ENCODE measurements at places on chromosomes 2 and 18.

DNA sequence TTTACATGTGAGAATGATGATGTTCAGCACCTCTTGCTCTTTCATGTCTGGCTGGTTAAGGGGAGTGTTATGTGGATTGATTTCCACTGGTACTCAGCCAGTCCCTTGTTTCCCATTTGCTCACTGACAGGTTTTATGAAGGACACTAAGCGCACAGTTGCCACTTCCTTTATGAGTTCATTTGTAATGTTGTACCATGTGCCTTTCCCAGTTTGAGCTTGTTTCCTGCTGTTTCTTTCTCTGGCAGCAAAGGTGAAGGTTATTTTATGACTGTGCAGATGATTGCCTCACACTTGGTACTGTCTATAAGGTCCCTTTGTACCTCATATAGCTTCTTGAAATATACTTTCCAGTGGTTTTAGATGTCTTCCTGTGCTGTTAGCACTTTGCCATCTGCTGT, 1700.5 kb upstream of the TMEFF2 start:
- no peak for DNase-seq

DNA sequence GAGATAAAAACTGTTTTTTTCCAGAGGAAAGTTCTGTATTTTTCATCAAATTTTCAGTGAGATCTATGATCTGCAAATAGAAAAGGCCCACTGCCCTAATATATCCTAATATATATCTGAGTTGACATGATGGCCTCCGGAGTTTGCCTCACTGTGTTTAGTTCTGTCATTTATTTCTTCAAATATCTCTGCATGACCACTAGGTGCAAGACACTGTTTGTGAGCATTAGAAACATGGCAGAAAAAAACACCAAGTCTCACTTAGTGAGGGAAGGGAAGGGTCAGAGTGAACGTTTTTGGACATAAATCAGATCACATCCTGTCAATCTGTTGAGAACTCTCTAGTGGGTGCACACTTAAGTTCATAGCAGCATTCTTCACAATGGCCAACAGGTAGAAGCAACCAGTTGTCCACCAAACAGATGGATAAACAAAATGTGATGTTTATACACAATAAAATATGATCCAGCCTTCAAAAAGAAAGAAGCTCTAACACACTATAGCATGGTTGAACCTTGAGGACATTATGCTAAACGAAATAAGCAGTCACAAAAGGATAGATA, 53.4 kb downstream of the SPIRE1 start:
- DNase-seq, result no peak

DNA sequence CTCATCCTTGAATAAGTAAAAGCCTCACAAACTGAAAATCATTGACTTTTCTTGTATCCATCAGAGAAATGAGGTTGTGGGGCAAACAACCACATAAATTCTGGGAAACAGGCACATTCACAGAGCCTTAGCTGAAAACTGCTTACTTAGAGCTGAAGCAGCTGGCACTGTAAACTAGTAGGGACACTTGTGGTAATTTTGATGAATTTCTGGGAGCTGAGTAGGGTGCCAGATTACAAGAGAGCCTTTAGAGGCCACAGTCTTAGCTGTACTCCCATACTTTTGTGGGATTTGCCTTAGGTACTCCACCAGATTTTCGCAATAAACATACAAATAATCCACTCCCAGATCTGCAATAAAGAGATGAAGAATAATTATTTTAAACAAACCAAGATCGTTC, 315.2 kb downstream of the TMX3 start:
- no peak for DNase-seq

GRCh38 chr2:14654835-14655282, 22.3 kb downstream of the LRATD1 start:
- DNase-seq, result no peak

DNA sequence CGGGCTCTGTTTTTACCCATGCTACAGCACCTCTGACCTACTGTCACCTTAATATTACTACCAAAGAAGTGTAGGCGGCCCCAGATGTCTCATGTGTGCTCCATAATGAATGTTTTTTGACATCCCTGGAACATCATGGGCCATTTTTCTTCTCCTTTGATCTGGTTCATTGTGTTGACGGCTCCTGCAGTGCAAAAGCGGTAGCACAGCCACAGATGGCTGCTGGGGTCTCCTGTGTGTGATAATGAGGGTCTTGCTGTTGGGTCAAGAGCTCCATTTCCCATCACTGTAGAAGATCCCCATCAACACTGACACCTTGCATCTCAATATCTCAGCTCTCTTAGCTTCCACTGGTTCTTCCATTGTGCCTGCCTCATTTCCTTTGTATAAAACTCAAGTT, 95.0 kb downstream of the CDH20 start:
- DNase-seq, result no peak

DNA sequence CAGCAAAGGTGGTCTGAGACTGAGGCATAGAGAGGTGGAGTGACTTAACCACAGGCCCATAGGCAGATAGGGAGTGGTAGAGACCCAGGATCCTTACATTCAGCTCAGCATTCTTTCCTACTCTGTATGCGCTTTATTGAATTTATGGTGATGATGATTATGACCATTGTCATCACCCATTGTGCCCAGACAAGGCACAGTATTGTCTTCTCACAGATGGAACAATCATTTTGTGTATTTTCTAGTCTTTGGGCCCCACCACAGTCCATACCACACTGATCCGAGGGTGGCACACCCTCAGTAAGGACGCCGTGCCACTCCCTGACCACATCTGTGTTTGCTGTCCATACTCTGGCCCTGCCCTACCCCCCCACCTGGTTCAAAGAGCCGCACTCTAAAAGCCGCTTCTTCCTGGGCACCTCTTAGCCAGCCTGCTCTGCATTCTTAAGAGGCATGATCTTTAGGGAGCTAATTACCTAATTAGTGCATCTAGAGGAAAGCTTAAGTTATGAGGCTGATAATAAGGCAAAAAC, 179.6 kb upstream of the SMAD2 start:
- no peak for DNase-seq

DNA sequence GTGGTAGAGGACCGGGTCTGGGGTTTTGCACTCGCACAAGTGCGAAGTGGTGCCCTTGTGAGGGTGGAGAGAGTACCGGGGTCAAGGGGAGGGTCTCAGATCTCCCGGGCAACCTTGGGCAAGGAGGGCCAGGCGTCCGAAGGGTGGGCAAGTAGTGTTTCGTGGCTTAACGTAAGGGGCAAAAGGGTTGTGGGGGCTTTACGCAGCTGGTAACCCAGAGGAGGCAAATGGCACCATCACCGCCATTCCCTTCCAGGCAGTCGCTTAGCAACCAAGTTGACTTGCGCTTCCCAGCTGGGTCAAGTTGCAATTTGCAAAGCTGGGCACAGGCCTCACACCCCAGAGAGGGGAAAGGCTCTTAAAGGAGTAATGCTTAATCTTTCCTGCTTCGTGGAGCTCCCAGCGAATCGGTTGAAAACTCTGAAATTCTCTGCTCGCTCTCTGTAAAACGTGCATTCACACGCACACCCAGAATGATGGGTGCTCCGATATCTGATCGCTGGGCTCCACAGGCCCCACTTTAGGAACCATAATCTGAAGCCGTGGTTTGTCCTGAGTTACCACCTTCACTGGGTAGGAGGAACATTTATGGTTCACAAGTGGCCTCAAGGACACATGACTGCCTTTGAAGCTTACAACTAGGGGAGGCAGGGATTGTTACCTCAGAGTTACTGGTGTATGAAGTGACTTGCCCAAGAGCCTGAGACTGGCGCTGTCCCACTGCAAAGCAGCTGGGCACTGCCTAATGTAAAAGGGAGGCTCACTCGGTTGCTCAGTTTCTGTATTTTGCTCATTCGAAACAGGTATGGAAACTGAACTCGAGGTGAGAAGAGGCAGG, 127.9 kb downstream of the UXS1 start:
- no peak for DNase-seq

GRCh38 chr2:45707006-45707405, 55.5 kb downstream of the PRKCE start:
- DNase-seq, result no peak

DNA sequence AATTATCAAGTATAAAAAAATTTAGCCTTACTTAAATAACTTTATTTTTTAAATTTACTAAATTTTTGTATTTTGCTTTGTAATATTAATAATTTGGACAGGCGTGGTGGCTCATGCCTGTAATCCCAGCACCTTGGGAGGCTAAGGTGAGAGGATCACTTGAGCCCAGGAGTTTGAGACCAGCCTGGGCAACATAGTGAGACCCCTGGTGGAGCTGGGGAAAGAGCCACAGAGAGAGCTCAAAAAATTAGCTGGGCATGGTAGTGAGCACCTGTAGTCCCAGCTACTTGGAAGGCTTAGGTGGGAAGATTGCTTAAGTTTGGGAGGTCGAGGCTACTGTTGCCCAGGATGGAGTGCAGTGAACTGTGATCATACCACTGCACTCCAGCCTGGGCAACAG, 143.5 kb downstream of the B3GNT2 start:
- no peak for DNase-seq

- no peak for DNase-seq
These were observed 109.2 kb upstream of the RAB12 start for GRCh38 chr18:8499810-8500675.

DNA sequence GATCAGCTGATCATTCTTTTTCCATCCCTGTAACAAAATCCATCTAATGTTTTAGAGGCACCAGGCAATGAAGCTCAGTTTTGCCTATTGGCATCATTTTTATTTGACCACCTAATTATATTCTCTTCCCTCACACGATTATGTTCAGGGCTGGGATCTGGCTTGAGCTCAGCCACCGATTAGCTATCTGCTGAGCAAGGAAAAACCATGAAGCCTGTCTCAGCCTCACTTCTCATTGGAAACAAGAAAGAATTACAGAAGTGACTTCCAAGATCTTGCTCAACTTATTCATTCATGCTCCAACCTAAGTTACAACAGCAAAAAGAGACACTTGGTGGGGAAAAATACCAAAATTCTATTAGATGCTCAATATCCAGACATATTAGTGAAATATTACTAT, 139.0 kb upstream of the SH3BP4 start:
- no peak for DNase-seq

- peak; percentile 20 for DNase-seq
These were observed 1.4 kb downstream of the MARCHF7 start for GRCh38 chr2:159713631-159714246.

- DNase-seq, result no peak
These were observed 76.1 kb upstream of the MAPRE2 start for GRCh38 chr18:34965108-34965507.

- DNase-seq, result peak; percentile 4
These were observed 77.7 kb downstream of the GULP1 start for GRCh38 chr2:188369365-188369764.

GRCh38 chr2:18345848-18346247, 214.6 kb downstream of the RDH14 start:
- DNase-seq, result no peak

DNA sequence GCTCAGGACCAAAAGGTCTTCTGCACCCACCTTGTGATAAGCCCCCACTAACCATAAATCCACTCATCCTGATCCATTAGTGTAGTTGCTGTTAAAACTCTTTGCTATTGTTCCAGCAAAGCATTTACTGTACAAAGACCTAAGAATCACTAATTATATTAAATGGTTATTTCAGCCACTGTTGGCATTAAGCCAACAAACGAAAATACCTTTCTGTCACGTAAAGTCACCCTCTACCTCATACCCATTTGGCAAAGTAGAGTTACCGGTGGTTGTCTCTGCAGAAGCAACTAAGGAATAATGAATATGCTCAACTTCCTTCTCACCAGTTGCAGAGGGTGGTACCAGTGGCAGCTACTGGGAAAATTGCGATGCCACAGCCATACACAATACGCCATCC, 224.5 kb downstream of the SP3 start:
- DNase-seq, result no peak

GRCh38 chr18:21741562-21742314, 1.1 kb downstream of the MIB1 start:
- no peak for DNase-seq

- no peak for DNase-seq
These were observed 45.2 kb downstream of the PRKCE start for GRCh38 chr2:45696708-45697107.

DNA sequence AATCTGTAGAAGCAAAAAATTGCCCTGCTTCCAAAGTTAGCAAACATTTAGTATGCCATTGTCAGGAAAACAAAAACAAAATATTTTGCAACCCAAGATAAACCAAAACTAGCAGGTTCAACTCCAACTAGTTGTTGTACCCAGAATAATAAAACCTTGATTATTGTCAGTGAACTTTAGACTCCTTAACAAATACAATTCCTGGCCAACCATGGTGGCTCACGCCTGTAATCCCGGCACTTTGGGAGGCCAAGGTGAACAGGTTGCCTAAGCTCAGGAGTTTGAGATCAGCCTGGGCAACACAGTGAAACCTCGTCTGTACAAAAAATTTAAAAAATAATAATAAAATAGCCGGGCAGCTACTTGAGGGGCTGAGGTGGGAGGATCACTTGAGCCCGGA, 87.5 kb upstream of the MSH2 start:
- no peak for DNase-seq

GRCh38 chr18:37253394-37254235, 312.0 kb downstream of the CELF4 start:
- DNase-seq, result no peak

DNA sequence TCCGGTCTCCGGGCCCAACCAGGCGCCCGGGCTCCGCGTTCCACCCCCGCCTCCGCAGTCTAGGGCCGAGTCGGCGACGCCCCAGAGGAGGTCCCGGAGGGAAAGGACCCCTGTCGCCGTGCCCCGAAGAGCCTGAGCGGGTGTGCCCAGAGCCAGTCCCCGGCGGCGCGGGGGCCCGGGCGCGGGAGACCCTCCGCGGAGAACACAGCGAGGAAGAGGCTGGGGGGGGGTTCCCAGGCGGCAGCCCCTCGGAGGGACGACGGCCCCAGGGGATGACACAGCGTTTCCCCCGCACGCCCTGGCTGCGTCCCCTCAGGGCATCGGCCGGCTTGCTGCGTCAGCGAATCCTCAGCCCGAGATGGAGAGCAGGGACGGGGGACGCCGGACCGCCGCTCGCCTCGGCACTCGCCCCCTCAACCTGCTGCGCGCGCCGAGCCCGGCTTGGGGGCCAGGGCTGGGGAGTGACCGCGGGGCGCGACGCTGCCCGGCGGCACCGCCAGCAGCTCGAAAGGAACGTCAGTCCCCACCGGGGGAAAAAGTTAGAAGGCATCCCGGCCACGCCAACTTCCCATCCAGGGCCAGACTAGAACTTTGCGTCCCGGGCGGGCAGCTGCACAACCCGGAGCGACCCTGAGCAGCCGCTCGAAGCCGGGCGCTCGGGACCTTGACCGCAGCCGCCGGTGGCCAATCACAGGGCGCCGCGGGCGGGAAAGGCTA, 711 bp downstream of the SFXN5 start:
- peak; percentile 42 for DNase-seq

- DNase-seq, result no peak
These were observed 92.9 kb upstream of the CSRNP3 start for GRCh38 chr2:165376571-165376975.

All from inflammatory macrophage (primary cell).